Globus pallidus (tissue), 1 donor: ENCODE measurements at places on chromosomes 6 and 20.

GRCh38 chr6:148325316-148326068, 17.1 kb upstream of the SASH1 start:
- DNase-seq = no peak

GRCh38 chr20:9149087-9149486, 80.2 kb downstream of the PLCB4 start:
- DNase-seq = no peak

- DNase-seq = no peak
Observed at GRCh38 chr6:122871079-122871478, 82.0 kb downstream of the SMPDL3A start.

DNA sequence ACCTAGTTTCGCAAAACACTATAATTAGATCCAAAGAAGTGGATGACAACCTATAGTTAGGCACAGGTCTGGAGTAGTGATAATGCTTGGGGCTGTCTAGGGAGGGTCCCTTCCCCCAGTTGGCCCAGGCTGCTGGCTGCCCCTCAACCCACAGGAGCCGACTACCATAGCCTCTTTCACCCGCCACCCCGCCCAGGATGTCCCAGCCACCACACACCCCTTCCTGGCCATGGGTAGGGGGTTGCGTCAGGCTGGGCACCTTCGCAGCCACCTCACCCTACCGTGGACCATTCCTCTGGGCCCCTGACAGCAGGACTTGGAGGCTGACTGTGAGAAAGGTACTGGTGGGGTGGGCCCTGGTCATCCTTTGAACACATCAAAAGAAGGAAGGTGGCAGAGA, 8.5 kb downstream of the TFEB start:
- DNase-seq = no peak

DNA sequence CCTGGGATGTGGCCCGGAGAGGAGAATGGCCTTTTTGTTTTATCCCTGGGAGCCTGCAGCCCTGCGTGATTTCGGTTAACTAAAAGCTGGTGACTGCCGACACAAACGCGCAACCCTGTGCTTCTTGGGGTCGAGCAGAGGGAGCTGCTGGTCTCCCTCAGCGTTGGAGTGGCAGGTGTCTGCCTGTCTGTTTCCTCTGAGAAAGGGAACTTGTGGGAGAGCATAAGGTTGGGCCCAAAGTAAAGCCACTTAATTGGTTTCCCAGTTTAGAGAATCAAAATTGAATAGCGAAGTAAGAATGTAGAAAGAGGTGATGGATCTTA, 500 bp downstream of the LTV1 start:
- no peak for DNase-seq

DNA sequence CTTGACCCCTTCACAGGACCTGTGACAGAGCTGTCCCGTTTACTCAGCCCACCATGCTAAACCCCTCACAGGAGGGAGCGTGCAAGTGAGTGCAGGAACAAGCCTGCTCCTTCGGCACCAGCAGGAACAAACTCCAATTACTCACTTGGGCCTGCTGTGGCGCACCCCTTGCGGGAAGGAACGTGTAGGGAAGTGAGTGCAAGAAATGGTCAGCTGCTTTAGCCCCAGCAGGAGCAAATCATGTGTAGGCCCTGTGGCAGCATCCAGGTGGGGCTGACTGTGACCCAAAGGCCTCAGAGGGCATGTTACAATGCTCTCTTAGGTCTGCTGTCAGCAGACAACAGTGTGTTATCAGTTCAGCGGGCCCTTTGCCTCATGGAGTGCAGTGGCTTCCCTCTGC, 574.4 kb downstream of the PRKN start:
- no peak for DNase-seq

DNA sequence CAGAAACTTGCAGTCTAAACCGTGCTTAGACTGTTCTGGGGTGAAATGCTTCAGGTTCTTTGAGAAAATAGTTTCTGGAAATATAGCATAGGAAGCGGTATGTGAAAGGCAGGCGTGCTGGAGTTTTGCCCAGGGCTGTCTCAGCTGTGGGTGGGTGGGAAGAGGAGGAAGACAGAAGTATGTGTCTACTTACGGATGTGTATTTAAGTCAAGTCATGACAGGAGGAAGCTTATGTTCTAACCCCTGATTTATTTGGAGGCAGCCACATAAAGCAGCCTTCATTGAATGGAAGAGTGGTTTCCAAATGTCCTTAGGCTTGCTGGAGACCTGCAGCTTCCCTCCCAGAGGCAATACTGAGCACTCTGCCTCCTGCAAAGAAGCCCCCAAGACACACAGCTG, 345.8 kb upstream of the PRND start:
- DNase-seq = no peak
